ENCODE measurements at places on chromosomes 1 and 21.

DNA sequence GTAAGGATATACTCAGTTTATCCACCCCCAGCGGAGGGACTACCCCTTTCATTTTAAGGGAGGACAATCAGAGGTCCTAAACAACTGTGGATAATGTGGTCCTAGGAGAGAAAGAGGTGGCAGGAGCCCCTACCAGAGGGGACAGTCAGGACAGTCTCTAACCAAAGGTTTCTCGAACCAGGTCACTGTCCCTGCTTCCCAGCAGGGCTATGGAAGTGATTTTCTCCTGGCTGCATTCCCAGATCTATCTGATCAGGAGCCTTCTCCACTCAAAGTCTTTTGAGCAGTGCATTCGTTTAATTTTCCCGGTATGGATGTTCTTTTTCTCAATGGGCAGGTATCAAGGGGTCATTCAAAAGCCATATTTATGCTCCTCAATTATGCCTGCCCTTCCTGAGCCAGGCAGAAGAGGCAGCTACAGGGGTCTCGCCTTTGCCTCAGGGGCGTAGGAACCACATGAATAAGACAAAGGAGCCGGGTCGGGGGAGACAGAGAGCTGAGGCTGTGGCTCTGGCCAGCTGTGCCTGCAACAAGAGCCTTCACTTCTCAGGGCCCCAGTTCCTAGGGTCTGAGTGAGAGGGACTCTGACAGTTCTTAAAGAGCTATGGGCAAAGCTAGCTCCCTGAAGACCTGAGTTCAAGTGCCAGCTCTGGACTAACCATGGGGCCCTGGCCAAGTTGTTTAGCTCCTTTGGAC is 62.5 kb upstream of the DMRTB1 start:
- DNase-seq: no peak

- DNase-seq: no peak
Observed at GRCh38 chr1:112429749-112430148, 33.7 kb downstream of the CTTNBP2NL start.

DNA sequence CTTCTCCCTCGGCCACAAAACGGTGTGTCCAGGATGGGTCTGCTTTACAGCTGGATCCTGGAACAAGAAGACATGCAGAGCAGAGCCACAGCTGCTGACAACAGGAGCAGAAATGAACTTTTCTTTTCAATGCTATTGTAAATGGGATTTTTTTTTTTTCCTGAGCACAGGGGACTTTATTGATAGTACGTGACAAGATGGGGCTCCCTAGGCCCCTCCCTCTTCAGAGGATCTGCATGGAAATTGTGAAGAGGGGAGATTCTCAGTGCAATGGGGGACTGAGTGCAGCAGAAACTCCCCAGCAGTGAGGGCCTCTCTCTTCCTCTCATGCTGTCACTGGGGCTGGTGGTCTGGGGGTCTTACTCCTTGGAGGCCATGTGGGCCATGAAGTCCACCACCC is 40.8 kb upstream of the CD2 start:
- DNase-seq: no peak

DNA sequence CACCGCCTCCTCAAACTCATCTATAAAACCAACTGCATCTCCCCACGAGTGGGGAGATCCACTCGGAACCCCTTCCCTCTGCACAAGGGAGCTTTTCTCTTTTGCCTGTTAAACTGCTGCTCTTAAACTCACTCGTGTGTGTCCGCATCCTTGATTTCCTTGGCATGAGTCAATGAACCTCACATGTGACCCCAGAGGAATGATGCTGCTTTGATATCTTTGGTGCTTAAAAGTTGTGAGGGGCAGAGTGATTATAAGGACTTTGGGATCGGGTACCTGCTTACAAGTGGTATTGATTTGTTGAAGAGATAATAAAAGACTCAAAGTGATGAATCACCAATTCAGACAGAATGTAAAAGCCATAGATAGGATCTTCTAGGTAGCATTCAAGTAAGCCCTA is 125.3 kb downstream of the GREM2 start:
- DNase-seq: no peak

Measured in endothelial cell (in vitro differentiated cells).